ENCODE measurements at places on chromosomes 5 and 9.

DNA sequence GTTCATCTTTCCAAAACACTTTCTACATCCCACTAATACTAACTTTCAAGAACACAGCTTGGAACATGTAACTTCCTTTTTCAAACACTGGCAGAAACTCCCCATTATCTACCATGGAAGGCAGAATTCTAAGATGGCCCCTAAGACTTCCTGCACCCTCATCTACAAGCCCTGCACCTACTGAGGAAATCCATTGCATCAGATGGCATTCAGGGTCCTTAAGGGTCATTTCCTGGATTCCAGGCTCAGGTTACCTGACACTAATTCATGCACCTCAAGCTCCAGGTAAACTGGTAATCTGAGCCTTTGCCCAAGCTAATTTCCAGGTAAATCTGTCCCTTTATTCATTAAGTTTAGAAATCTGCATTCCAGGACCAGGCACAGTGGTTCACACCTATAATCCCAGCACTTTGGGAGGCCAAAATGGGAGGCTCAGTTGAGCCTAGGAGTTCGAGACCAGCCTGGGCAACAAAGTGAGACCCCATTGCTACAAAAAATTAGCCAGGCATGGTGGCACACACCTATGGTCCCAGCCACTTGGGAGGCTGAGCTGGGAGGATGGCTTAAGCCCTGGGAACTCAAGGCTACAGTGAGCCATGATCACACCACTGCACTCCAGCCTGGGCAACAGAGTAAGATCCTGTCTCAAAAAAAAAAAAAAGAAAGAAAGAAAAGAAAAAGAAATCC is 91.6 kb downstream of the NFIB start:
- no peak for DNase-seq

DNA sequence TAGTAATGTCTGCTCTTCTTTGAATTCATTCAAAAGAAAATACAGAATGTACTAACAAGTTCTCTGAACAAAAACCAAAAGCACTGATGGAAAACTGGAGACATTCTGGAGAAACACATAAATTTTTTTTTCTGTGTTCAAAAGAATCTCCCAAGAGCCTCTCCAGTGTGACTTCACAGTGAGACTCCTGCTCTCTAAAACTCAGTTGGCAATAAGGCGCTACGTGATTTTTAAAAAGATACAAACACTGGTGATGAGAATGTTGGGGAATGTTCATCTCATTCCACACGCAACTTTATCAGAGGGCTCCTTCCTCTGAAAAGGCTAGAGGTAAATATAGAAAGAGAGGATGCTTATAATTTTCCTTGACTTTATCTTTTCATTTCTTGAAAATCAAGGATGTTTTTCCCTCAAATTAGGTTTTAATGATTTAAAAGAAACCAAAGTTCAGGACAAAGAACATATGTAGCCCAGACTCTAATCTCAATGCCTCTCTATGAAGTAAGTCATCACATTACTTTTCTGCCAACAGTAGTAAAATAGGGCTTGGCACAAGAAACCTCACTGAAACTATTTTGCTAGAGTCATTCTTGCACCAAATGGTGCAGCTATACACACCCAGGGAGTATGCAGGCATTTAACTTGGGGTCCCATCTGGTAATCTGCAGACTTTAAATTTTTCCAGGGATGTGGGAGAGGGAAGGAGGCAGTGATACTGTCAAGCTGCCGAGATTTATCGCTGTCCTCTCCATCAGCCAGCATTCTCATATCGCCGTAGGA is 12.9 kb upstream of the AOPEP start:
- no peak for DNase-seq

DNA sequence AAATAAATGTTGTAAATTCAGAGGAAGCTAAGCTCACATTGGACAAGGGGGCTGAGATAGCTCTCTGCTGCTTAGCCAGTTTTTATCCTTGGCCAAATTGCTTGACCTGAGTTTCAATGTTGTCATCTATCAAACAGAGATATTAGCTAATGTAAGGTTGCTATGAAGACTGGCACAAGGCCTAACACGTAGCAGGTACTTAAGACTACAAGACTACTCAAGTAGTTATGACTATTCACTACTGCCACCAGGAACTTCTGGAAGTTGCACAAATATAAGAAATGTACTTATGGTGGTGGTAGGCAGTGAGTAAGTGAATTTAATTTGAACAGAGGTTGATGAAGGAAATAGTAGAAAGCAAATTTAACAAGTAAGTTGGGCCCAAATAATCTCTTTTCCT is 17.4 kb upstream of the FYB1 start:
- DNase-seq, result no peak

- no peak for DNase-seq
Observed at GRCh38 chr9:30015073-30015472, 2369.4 kb upstream of the ACO1 start.

- no peak for DNase-seq
Observed at GRCh38 chr5:39211773-39212172, 7.6 kb downstream of the FYB1 start.

DNA sequence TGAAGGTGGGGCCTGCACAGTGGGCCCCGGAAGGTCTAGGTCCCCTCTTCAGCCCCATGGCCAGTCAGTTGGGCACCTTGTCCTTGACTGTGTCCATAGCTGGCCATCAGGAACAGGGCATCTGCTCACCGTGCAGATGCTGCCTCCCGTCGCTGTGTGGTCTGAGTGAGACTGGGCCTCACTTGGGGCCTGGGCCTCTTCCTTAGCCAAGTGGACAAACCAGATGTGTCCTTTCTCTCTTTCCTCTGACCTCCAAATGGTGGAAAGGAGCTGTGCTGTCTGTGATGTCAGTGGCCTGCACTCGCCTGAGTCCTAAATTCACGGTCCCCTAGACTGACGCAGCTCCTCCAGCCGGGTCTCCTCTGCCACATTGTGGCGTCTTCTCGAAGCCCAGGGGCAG is 114.5 kb downstream of the COL5A1 start:
- DNase-seq, result no peak

DNA sequence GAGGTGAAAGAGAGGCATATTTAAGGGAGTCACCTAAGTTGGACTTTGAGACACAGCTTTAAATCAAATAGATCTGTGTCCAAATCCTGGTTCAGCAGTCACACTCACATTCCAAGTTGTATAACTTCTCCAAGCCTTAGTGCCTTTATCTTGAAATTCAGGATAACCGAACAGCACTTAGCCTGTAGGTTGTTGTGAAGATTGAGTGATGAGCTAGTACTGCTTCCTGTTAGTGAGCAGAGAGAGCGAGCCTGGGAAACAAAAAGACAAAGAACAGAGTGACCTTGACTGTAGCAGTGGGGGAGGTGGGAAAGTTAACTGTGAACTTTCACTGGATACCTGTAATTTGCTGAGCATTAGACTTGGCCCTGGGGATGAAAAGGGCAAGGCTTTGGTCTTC is 22.4 kb downstream of the MAML1 start:
- DNase-seq, result no peak

GRCh38 chr9:114375386-114376175 is 12.2 kb downstream of the AKNA start:
- DNase-seq, result no peak

- no peak for DNase-seq
Observed at GRCh38 chr5:62465985-62466925, 53.7 kb downstream of the IPO11 start.

DNA sequence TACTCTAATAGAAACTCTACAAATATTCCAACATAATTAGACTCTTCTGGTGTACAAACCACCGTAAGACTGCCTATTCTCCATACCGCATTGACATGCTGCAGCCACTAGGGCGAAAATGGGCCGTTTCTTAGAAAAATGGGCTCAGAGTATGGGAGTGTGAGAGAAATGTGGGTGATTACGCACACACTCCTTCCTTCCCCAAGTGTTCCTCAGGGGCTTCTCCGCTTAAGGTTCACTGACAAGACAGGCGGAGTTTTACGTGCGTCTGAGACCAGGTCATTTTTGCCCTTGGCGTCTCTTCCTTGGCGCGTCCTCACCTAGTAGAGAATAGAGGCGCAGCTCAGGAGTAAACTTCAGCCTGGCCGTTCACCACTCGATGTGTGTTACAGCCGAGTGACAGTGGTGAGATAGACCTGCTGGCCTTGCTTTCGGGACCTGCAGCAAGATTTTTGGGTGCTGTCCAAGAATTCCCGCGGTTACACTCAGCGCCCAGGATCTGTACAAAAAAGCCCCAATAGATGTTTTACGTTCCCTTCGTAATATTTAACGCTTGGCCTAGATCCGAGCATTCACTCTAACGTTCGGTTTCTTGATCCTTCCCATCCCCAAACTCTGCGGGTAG is 1.8 kb upstream of the NTRK2 start:
- DNase-seq, result peak; percentile 9

DNA sequence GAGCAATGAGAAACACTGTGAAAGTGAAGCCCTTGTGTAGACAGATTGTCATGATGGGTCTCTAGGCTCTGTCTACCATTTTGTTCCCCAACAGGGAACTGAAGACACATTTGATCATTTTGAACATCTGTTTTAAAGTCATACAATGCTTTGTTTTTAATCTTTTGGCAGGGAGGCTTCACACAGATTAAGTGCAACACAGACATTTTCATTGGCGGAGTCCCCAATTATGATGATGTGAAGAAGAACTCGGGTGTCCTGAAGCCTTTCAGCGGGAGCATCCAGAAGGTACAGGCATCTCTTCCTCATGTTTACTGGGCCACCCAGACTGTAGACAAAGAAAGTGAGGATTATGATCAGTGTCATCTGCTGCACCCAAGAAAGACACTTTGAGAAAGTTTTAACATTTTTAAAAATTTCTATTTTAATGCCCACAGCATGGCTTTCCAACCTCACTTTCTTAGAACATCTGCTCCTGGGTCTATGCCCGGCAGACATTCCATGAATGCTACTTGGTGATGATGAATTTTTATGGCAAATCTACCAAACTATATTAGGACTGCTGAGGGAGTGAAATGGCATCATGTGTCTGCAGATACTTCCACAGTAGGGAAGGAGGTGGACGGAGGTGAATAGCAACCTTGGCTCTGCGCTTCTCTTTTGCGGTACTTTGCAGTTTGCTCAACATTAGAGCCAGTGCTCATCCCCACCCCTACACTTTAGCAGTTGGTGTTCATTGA is 121.3 kb downstream of the LIFR start:
- DNase-seq, result no peak

- peak; percentile 14 for DNase-seq
Observed at GRCh38 chr5:17720071-17720470, 85.8 kb downstream of the TAF11L14 start.

- no peak for DNase-seq
Observed at GRCh38 chr5:76617675-76618074, 5.5 kb downstream of the F2RL2 start.

DNA sequence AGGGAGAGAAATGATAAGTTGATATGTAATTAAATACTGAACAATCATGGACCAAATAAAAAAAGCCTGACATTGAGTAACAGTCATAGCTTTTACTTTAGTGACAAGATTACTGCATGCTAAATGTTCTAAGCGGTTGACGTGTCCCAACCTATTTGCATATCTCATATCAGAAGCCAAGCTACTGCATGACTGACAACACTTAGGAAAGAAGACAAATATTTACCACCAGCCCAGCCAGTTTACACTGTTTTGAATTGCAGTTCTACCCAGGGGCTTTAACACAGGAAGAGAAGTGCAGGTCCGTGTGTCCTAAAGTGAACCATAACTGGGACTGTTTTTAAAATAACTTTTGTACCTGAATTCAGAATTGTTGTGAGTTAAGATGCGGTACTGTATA is 219.9 kb downstream of the PRDM9 start:
- peak; percentile 93 for DNase-seq

DNA sequence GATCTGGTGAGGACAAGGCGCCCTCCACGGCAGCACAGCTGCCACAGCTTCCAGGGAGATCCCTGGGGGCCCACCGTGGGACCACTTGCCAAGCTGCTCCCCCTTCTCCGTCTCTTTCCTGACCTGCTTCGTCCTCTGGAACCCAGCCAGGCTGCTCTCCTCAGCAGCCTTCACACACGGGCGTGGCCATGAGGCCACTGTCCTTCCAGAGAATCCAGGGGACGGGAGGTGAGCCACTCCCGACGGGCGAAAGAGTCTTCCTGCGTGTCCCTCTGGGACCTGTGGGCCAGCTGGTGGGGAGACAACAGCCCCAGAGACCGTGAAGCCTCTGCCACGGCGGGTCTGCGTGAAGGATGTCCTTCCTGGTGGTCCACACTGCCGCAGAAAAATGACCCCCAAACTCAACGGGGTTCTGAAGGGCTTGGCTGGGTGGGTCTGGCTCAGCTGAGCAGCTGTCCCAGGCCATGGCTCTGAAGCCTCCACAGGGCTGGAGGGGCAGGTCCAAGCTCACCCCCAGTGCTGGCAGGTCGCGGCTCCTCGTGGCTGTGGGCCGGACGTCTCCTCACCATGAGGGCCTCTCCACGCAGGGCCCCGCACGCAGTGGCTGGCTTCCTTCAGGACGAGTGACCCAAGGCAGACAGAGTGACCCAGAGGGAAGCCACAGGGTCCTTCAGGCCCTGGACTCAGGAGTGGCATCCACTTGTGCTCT is 47.4 kb upstream of the NKD2 start:
- no peak for DNase-seq

Data from NCI-H2081 (cell line).